ENCODE measurements at places on chromosomes 5 and 9.

- DNase-seq = no peak
Observed at GRCh38 chr5:135423846-135424168, 23.3 kb downstream of the DCANP1 start.

DNA sequence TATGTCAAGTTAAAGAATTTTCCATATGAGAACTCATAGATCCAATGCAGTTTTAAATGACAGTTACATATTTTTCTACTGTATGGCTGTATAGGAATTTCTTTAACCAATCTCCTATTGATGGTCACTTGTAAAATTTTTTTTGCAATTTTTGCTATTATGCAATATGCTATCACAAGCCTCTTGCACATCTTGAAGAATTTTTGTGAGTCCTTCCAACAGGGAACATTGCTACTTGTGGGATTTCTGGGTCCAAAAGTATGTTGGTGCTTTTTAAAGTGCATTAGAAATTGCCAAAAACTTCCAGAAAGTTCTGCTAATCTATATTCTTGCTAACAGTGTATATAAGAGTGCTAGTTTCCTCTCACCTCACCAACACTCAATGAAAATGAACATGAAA is 65.1 kb downstream of the NPR3 start:
- DNase-seq = no peak

- DNase-seq = no peak
Observed at GRCh38 chr9:33850267-33850629, 33.3 kb downstream of the UBE2R2 start.

- no peak for DNase-seq
Observed at GRCh38 chr5:119319890-119320289, 35.9 kb upstream of the TNFAIP8 start.

DNA sequence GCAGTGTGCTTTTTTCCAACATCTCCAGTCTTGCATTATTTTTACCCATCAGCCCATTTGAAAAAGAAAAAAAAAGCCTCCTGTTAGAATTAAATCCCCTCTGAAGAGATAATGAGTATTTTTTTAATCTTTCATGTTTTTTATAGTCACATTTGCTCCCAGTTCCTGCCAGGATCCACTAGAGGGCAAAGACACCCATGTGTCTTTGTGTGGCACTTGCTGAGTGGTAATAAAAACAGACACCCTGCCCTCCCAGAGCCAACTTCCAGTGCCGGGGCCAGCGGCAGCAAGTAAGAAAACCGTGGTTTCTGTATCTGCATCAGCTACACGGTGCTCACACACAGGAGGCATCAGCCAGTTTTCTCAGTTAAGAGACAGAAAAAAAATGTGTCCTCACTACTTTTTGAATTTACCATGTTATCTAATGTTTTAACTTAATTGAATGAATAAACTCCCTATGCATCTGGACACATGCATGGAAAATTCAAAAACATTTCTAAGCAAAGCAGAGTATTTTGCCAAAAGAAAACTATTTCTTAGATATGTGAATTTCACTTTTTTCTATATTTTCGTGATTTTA is 70.2 kb upstream of the PLEKHG4B start:
- no peak for DNase-seq

DNA sequence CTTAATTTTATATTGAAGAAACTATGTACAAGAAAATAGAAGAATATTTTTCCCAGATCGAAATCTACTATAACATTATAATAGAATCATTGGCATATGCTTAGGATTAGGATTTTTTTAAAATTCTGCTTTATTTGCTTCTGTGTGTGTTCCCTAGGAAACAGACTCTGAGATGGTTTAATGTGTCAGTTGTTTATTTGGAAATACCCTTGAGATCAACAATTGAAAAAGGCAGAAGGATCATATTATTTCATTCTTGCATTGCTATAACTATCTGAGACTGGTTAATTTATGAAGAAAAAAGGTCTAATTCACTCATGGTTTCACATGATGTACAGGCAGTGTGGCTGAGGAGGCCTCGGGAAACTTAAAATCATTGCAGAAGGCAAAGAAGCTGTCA is 622.6 kb downstream of the PRR16 start:
- DNase-seq = no peak

DNA sequence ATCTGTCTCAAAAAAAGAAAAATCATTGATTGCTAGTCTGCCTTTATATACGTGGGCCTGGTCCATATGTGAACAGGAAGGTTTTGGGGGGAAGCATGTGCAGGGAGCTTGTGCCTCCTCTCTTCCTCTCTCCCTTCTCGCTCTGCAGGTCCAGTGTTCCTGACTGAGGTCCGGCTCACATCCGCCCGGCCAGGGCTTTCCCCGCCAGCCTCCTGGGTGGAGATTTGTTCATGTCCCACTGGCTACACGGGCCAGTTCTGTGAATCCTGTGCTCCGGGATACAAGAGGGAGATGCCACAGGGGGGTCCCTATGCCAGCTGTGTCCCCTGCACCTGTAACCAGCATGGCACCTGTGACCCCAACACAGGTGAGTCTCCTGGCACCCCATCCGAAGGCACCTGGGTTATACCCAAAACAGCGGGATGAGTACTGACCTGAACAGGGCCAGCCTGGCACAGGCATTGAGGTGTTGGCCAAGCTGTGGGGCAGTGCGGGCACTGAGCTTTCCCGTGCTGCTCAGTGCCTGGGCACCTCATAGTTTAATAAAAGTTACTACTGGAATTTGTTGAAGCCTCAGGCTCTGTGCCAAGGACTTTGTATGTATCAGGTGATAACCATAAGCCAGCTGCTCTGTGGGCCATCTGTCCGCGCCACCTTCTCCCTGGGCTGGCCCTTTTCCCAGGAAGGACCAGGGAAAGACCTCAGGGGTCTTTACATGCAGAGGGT is 39.4 kb upstream of the AIF1L start:
- no peak for DNase-seq

DNA sequence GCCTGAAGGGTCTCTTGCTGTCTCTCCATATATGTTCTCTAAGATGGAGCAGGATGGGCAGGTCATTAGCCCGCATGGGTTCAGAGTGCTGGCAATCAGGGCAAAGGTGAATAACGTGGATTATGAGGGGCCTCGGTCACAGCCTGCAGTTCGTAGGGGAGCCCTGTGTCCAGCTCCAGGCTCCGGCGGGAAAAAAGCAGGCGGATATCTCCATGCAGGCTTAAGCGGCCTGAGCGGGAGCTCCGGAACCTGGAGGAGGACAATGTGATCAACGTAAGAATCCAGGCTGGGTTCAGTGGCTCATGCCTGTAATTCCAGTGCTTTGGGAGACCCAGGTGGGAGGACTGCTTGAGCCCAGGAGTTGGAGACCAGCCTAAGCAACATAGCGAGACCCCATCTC is 2.2 kb upstream of the STOML2 start:
- no peak for DNase-seq

DNA sequence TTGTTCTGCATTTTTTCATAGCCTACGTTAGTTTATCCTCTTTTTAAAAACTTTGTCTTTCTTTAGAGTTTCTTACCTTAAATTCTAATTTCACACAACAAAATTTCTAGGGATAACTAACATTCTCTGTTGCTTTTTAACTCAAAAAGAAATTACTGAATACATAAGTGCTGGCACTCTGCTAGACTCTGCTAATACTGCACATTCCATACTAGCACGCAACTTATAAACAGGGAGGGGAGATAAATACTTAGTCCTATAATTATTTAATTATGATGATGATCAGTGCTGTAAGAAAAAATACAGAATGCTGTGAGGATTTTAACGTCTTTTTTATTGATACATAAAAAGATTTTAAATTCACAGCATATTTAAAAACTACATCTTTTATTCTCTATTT is 25.1 kb downstream of the RNF145 start:
- DNase-seq = no peak

DNA sequence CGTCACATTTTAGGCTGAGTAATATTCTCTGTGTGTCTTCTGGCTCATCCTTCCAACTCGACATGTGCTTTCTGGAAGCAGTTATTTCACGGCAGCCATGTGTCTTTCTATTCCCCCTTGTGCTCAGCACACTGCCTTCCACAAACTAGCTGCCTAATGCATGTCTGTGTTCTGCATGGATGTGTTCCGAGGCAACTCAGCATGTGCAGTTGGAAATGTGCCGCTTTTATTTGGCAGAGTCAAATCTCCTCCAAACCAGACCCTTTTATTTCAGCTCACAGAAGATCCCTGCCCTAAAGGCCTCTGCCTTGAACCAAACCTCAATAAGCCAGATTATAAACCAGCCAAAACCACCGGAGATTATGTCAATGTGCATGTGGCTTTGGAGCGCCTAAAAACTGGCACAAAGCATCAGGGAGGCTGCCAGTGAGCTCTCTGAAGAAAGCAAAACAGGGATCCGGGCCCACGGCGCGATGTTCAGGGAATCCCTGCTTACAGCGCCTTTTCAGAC is 360.2 kb downstream of the DEPDC1B start:
- DNase-seq = no peak

GRCh38 chr5:124030043-124030491 is 518.1 kb downstream of the CSNK1G3 start:
- DNase-seq = no peak

GRCh38 chr5:111197523-111197922 is 26.7 kb upstream of the CAMK4 start:
- DNase-seq = no peak

GRCh38 chr5:160181965-160182622 is 47.2 kb upstream of the FABP6 start:
- no peak for DNase-seq

GRCh38 chr5:78903353-78903752 is 81.8 kb downstream of the ARSB start:
- no peak for DNase-seq

GRCh38 chr9:129163753-129164152 is 14.3 kb downstream of the IER5L start:
- no peak for DNase-seq

GRCh38 chr9:2655411-2655901 is 33.9 kb downstream of the VLDLR start:
- DNase-seq = no peak

DNA sequence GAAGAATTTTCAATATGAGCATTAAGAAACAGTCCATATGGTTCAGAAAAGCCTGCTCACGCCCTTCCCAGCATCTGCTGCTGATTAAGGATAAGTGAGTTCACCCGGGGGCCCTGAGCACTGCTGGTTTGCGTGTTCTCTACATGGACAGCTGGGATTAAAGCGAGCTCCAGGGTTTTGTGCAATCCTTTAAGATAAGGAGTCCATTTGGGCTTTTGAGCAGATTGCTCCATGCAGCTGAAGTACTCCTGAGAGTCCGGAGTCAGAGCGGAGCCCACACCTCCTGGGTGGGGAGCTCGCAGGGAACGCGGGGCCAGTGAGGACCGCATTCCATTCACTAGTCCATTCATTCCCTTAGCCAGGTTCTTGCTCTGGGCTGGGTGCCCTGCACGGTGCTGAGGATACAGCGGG is 149.3 kb upstream of the COL5A1 start:
- no peak for DNase-seq

GRCh38 chr5:90939211-90939610 is 380.6 kb downstream of the ADGRV1 start:
- DNase-seq = no peak

DNA sequence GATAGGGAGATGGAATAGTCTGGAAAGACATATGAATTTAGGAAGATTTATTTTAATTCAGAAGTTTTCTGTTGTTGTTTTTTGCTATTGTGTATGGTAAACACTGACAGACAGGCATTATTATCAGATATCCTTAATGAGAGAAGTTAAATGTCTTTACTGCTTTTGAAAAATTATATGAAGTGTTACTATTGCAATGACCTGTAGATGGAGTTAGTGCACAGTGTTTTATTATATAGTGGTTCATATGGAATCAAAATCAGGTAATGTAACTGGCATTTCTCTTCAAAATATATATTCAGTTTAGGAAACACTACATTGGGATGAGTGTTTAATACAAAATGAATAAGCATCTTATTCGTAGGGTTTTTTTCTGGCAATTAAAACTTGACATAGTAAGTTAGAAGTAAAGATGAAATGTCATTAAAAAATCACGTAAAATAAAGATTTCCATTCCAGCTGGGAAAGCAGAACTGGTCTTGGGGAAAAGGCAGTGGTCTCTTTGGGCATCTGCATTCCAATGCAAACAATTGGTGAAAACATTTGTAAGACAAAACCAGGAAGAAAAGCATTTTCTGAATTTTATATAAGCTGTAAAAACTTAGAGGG is 3.9 kb downstream of the GABRA1 start:
- no peak for DNase-seq

- no peak for DNase-seq
Observed at GRCh38 chr9:114769624-114770023, 36.2 kb downstream of the TNFSF15 start.

DNA sequence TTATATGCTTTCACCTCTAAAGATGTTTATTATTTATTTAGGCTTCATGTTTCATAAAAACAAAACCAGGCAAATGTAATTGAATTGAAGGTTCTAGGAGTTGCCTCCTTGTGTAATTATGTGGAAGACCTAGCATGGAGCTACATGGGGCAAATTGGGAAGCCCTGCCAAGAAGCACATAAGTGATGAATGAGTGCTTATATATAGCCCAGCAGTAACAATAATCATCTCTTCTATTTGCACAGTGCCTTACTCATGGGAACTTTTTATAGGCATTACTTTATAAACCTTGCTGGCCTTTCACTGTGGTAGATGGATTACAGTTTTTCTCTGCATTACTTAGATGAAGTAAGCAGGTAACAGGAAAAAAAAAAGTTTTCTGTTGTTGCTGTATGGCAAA is 40.0 kb upstream of the GRAMD2B start:
- no peak for DNase-seq

- no peak for DNase-seq
Observed at GRCh38 chr5:133790898-133791297, 177.5 kb downstream of the C5orf15 start.

DNA sequence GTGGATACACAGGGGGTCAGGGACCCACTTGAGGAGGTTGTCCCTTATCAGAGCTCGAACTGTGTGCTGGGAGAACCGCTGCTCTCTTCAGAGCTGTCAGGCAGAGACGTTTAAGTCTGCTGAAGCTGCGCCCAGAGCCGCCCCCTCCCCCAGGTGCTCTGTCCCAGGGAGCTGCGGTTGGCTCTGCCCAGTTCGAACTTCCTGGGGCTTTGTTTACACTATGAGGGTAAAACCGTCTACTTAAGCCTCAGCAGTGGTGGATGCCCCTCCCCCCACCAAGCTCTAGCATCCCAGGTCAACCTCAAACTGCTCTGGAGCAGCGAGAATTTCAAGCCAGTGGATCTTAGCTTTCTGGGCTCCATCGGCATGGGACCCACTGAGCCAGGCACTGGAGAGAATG is 15.9 kb downstream of the SRD5A1 start:
- DNase-seq = no peak
